ENCODE measurements at places on chromosomes 7 and 10.

- no peak for DNase-seq
These were observed 55.8 kb downstream of the LRMDA start for GRCh38 chr10:75487087-75487754.

GRCh38 chr10:119908166-119908565 is 15.6 kb downstream of the SEC23IP start:
- DNase-seq: no peak

- peak; percentile 40 for DNase-seq
These were observed 3.5 kb downstream of the DENND11 start for GRCh38 chr7:141698247-141699015.

- DNase-seq: no peak
These were observed 17.6 kb downstream of the SLF2 start for GRCh38 chr10:100930368-100930767.

DNA sequence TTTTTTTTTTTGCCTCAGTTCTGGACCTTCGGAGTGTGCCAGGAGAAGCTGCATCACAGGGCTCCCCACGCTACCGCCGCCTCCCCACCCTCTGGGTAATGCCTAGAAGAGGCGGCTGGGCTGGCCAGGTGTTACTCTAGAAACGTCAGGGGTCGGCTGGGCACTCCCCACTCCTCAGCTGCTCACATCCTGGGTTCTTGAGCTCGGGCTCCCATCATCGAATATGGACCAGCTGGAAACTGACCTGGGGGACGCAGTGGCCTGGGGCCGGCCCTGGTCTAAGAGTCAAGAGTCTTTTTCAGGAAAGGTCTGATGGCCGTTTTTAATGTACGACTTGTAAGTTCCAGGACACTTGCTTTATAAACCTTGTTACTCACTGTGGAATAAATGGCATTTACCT is 326.5 kb downstream of the WDR37 start:
- no peak for DNase-seq

DNA sequence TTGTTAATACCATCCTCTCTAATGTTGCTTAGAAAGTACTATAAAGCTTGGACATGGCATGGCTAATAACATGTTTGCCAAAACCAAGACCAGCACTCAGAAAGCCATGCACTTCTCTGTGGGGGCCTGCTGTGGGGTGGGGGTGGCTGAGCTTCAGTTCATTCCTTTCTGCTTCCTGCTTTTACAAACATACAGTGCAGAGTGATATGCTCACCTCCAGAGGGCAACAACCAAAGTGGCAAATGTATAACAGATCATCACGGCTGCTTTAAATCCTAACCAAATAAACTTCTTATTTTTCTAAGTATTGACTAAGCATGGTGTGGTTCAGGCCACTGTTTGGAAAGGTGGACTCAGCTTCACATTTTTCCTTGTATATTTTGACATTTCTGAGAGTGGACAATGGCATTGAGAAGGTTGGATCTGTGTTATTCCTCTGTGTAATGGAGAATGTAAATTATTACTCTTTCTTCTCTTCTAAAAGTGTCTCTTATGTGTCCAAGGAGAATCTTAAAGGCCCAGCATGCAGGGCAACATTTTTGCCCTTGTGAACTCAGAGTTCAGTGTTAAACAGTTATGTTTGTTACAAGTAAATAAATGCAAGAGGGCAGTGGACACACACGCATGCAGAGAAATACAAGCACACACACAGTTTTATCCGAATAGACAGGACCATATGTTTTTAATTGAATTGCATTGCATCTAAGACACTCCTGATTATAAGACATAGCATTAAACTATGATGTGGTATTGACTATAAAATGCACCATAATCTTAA is 186.1 kb downstream of the HERPUD2 start:
- DNase-seq: no peak

DNA sequence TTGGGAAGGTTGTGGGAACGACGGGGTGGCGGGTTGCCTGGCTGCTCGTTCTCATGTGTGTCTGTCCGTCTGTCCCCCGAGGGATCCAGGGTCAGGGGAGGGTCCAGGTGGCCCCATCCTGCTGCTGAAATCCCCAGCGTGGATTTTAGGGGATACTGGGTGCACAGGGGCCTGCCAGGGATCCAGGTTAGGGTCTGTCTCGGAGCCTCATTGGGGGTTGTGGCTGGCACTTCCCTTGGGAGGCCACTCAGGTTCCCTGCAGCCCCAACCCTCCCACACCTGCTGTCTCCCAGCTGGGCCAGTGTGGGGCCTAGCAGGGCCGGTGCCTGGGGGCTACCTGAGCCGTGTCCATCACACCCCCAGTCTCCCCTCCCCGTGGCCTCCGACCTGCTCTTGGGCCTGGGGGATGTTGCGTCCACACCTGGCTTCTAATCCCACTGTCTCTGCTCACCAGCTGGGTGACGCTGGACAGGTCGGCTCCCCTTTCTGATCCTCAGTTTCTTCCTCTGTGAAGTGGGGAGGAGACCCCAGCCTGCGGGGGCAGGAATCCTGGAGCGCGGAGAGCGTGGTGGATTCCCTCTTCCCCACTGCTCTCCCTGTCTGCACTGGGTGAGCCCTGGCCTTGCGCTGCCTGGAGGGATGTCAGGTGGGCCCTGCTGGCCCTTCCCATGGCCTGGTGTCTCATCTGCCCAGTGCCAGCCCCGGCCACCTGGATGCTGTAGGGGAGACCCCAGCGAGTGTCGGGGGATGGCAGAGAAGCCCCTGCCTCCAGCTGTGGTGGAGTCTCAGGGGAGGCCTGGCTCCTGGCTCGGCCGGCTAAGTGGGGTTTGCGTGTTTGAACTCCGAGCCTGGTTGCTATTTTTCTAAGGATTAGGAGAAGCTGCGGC is 81.6 kb downstream of the UNCX start:
- DNase-seq: no peak

- DNase-seq: no peak
These were observed 68.3 kb downstream of the PRKAG2 start for GRCh38 chr7:151808400-151809145.

DNA sequence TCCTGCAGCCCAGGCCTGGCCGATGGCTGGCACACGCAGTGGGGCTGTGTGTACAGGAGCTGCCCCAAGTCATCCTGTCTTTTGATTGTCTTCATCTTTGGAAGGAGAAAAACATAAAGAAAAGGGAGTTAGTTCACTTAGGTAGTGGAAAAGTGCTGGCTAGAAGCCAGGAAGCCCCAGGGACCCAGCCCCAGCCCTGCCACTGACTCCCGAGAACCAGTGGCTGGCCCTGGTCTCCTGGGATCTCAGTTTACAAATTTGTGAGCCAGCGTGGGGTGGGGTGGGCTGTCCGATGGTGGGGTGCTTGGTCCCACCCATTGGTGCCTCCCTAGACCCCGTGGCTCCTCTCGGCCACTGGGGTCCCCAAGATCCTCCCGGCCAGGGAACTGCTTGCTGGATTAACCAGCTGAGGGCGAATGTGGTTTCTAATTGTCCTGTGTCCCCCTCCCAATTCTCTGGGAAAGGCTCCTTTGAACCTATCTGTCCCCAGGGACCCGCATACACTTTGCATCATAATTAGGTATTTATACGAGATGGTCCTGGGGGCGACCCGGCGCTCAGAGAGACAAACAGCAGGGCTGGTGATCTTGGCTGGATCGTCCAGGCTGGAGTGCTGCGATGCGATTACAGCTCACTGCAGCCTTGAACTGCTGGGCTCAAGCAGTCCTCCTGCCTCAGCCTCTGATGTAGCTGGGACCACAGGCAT is 16.3 kb upstream of the CHST12 start:
- DNase-seq: no peak

GRCh38 chr7:101563943-101564777 is 64.9 kb downstream of the MYL10 start:
- no peak for DNase-seq

GRCh38 chr10:5514226-5514850 is 10.4 kb upstream of the CALML3 start:
- no peak for DNase-seq

DNA sequence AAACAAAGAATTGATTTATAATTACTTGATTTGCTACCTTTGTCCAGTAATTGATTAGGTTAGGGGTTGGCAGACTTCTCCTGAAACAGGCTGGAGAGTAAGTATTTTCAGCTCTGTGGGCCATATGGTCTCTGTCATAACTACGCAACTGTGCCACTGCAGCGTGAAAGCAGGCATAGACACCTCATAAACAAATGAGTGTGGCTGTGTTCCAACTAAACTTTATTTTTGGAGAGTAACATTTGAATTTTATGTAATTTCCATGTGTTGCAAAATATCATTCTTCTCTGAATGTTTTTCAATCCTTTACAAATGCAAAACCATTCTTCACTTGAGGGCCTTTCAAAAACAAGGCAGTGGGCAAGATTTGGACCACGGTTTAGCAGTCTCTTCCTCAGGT is 76.9 kb downstream of the GALNT17 start:
- no peak for DNase-seq

GRCh38 chr7:131330299-131330698 is 2.6 kb downstream of the MKLN1 start:
- no peak for DNase-seq

GRCh38 chr10:48923748-48924147 is 15.9 kb downstream of the LRRC18 start:
- DNase-seq: no peak

DNA sequence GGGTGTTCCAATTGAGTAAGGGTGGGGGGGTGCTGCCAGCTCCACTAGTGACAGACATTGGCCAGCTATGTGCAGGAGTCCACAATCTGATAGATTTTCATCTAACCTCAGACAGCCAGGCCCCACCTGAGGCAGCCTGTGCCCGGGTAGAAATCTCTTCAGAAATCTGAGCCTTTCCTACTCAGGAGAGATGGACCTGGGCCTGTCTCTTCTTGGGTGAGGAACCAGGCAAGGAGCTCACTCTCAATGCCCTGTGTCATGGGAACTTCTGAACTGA is 86.9 kb downstream of the UBE2H start:
- no peak for DNase-seq

GRCh38 chr7:76278540-76278939 is 23.9 kb upstream of the HSPB1 start:
- no peak for DNase-seq

- no peak for DNase-seq
These were observed 208.6 kb downstream of the LHFPL3 start for GRCh38 chr7:104536956-104537355.

GRCh38 chr7:84823530-84823929 is 363.3 kb downstream of the SEMA3D start:
- no peak for DNase-seq

DNA sequence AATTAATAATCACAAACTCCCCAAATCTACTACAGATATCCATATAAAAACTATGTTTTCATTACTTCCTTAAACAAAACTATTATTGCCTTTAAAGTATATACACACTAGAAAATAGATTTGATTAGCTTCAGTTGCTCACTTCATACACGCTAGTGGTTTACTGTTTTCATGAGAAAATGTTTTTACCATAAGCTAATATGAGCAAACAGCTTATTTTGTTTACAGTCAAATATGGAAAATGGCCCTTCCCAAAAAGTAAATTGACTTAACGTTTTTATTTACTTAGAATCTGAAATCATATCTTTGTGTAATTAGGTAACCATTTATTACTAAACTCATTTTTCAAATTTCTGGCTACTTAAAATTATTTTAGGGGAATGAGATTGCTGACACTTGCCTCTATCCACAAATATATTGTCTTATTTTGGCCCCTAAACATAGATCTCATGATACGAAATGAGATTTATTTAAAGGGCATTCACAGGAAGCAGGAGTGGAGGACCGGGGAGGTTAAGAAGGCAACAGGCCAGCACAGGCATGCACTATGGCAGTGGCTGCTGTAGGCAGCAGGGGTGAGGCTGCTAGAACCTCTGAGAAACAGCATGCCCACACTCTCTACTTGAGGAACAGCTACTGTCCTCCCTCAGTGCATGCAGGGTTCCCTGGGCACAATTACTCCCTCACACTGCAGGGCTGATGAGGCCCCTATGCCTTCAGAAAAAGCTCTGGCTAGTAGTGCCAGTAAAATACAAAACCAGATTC is 29.6 kb upstream of the SOSTDC1 start:
- no peak for DNase-seq

GRCh38 chr10:79938728-79939406 is 10.0 kb downstream of the SFTPD start:
- DNase-seq: no peak

- no peak for DNase-seq
These were observed 673.1 kb upstream of the PHF14 start for GRCh38 chr7:10300577-10300976.

All from NCI-H2029 (cell line).